ENCODE measurements at places on chromosomes 5 and 9.

DNA sequence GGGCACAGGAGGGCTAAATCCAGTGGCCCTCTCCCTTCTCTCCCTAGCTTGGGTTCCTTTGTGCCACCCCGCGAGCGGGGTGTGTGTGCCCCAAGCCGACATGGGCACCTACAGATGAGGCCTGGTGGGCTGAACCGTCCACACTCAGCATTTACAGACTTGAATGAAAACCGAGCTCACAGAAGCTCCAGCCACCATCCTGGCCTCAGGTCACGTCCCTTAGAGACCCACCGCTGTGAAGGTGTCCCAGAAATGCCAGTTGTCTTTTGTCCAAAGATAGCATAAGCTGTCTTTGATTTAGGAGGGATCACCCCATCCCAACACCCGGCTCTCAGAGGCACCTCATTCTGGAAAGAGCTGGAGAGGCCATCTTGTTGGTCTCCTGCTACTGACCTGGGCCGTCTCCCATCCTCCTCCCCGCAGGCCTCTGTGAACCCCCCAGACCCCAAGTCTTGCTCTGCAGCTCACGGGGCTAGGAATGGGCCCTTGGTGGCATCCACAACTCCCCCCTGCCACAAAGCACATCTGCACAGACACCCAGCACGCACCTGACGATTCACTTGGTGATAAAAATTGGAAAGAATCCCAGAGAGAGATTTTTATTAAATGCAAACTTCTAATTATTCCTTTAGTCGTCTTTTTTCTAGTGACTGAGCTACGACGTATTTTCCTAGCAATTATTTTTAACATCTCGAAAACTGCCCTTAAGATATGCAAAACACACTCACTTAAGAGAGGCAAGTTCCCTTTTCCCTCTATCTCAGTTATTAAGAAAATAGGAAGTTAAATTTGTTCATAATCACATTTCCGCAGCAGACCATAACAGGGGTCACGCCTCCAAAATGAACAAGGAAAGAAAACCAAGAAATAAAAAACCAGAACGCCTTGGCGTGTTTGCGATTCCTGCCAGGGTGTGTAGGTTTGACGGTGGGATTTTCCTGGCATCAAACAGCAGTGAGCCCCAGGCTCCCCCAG is 80.5 kb upstream of the LMX1B start:
- DNase-seq, result no peak

- DNase-seq, result no peak
Measured at GRCh38 chr5:124728968-124729332, 17.5 kb downstream of the ZNF608 start.

- DNase-seq, result no peak
Measured at GRCh38 chr9:88090151-88090581, 48.1 kb downstream of the SPATA31C2 start.

GRCh38 chr5:178777520-178777919 is 47.1 kb upstream of the ZNF354A start:
- no peak for DNase-seq

- DNase-seq, result no peak
Measured at GRCh38 chr5:74596927-74597326, 43.6 kb downstream of the ENC1 start.

Data from prostate gland (tissue), 2 donors.